Small intestine (tissue), 16 donors: ENCODE measurements at places on chromosomes 13 and 19. TPM values are rescaled to one million over a fixed set of nuclear protein-coding genes. Genes with fewer than 3 reads are reported as not detected.
A peak's percentile ranks its signal among the peaks of the same experiment; 100 is the strongest.

DNA sequence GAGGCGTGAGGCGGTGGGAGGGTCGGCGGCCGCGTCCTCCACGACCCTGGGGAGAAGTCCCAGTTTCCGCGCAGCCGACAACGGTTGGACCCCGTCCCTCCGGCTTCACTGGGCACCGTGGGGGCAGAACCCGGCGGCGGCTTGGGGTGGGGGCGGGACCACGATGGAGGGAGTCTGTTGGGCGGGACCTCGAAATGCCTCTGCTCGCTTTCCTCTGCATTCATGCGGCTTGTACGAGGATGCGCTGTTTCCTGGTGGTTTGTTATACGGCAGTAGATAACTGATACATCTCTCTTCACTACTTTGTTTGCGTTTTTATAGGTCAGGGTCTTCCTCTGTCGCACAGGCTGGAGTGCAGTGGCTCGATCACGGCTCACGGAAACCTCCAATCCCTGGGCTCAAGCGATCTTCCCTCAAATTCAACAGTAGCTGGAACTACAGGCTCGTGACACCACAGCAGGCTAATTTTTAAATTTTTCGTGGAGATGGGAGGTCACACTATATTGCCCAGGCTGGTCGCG lies 24.6 kb upstream of the ZNF846 start:
- peak; percentile 38 for DNase-seq

DNA sequence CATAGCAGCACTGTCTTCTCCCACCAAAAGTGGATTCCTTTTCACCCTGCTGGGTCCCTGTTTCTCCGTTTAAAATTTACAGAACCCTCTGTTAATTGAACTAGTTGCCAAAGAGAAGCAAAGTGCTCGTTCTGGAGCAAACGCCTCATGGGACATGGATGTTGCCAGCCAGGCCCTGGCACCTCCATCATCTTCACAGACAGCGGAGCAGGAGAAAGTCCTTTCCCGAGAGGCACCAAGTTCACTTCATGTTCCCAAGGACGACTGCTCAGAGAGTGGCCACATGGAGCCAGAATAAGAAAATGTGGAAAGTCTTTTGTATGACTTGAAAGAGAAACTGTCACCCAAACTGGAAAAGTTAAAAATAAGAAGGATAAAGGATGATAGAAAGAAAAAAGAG lies 151.5 kb downstream of the SOX1 start:
- no peak for DNase-seq

KLF1 gene
- not detected for polyA plus RNA-seq

FAM83E gene
- polyA plus RNA-seq: 104 TPM

AKAP11 gene
- 2.4 TPM for polyA plus RNA-seq

DNA sequence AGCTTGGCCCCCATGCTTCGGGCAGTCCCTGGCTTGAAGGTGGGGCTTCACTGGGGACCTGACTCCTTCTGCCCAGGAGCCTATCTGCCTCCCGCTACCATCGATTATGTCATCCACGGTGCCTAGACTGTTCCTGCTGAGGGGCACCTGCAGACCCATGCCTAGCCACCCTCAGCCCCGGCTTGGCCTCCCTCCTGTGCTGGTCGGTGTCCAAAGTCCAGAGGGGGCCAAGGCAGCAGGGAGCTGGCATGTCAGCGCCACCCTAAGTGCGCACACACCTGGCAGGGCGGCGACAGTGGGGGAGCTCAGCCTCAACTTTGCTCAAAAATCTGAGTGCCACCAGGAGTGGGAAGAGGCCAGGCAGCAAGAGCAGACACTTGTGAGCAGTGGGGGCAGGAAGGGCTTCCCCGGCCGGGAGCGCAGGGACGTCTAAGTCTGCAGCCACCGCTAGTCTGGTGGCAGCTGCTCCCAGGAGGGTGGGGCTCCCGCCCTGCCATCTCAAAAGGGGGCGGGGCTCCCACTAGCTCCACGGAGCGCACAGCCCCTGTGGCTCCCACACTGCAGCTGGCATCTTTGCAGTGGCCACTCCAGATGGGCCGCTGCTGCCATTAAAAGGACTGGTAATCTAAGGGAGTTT lies 13.5 kb upstream of the URAD start:
- DNase-seq: no peak

DNA sequence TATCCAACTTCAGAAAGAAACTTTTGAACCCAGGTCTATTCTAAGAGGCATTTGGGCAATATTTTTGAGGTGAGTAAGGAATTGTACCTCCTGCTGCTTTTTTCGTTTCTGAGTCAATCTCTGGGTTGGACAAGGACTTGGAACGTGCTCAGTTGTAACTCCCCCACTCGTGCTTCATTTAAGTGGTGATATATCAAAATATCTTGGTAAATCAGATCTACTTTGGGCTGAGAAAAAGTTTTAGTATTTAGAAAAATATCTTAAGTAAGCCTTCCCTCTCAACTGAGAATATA lies 728.9 kb downstream of the EFNB2 start:
- DNase-seq: no peak

CACNG6 gene
- polyA plus RNA-seq: not detected

DNA sequence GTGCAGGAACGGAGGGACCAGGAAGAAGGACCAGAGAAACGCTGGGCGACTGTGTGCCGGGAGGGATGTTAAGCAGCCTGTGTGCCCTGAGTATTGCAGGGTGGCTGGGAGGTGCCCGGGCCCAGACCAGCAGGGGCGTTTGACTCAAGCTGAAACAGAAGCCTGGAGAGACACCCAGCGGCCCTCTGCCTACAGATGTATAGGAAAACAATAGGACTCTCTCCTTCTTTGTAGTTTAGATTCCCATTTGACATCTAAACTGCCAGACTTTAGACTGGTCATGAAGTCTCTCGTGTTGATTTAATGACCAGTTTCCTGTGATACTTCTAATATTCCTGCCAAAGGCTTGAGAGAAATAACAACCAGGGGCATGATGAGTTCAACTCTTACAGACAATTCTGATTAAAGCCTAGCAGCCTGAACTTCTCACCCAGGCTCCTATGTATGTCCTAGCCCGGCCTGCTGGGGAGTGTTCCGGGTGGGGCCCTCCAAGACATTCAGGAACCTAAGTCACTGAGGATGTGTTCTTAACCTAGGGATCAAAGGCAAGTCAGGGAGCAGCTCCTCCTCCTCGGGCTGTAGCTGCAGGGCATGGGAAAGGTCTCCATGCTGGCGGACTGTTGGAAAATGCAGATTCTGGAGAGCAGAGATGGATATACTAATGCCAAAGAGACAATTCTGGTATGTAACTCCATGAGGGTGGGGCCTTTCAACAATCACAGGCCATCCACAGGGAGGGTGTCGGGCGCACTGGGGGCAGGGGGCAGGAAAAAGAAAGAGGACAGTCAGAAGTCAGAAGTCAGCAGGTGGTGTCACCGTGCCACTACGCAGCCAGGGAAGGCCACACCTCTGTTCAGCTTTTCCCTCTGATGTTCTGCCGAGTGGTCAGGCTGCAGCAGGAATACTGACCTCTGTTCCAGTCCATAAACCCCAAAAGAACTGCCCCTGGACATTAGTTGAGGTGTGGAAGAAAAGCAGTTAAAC lies 131.8 kb downstream of the STARD13 start:
- DNase-seq: peak; percentile 58

JSRP1 gene
- polyA plus RNA-seq: 1.3 TPM

- DNase-seq: no peak
Measured at GRCh38 chr13:85247780-85248179, 551.4 kb downstream of the SLITRK6 start.

PALM gene
- 17.9 TPM for polyA plus RNA-seq

GRCh38 chr13:36965767-36966166 lies 33.4 kb downstream of the ALG5 start:
- DNase-seq: no peak

DNA sequence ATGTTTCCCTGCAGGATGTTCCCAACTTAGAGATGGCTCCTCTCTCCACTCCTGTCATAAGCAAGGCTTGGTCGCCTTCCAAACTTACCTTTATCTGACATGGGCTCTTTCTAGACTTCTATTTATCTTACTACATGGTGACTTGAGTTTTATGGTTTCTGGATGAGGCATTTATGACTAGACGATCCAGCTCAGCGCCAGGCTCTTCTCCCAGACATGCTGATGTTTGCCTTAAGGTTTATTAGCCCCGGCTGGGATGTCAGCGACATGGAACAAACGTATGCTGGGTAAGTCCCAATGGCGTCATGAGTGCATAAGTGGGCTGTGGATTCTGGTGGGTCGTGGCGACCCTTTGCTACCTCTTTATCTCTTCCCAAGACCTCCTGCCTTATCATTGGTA lies 39.8 kb upstream of the SLC15A1 start:
- DNase-seq: peak; percentile 75

GRCh38 chr19:4566402-4567051 lies 7.0 kb upstream of the SEMA6B start:
- DNase-seq: no peak

MEIOSIN gene
- polyA plus RNA-seq: not detected

GRCh38 chr13:99959127-99959539 lies 12.4 kb downstream of the ZIC5 start:
- no peak for DNase-seq

IGFL3 gene
- not detected for polyA plus RNA-seq

DNA sequence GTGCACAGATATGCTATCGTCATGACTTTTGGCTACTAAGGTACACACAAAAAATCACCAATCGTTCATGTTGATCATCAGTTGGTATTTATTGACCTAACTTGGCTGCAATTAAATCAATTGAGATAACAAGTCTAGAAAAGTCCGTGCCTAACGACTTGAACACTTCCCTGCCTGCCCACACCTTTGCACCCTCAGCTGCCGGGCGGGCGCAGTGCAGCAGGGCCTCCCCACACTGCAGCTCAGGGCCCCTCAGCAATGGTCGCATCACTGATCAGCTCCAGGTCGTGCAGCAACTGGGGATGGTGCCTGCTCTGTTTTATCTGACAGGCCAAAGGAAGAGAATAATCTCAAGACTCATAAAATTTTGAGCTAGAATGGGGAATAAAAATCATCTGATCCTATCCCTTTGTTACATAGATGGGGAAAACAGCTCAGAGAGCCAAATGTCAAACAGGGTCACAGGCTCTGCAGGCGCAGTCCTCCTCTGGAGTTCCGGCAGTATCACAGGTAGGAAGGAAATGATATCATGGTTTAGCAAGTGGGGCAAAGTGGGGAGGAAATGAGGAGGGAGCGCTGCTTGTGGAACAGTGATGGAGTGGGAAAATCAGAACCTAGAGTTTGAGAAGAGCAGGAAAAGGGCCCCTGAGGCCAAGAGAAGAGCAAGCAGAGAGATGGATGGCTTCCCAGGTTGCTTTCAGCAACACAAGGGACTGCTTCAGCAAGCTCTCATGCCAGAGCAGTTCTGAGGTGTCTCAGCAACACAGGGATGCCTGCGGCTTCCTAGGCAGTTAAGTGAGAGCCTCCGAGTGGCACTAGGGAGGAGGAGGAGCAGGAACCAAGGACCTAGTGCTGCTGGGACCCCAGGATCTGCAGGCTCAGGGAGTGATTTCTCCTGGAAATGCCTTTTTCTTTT lies 57.5 kb downstream of the SLC7A1 start:
- peak; percentile 39 for DNase-seq
